ENCODE measurements at places on chromosomes 12 and 14.
A peak's percentile ranks its signal among the peaks of the same experiment; 100 is the strongest.

GRCh38 chr14:59664741-59665140, 88.1 kb upstream of the CCDC175 start:
- DNase-seq: peak; percentile 2

- no peak for DNase-seq
Observed at GRCh38 chr14:95196268-95196667, 38.9 kb upstream of the DICER1 start.

- DNase-seq: no peak
Observed at GRCh38 chr12:105100998-105101397, 6.5 kb upstream of the WASHC4 start.

DNA sequence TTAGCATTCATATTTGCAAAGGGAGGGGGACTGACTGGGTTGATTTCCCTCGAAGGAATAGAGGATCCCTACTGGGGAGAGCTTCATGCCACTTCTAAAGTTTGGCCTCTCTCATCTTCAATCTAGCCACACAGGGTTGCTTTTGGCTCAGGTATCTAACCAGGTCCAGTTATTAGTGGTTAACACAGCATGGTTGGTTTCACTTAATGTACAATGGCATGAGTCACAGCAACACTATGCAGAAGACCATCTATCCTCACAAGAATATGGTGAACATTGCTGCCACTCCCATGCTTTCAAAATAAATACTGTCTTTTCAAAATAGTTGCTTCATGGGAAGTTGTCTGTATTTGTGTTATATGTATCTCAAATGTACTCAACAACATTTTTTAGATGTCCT, 6.6 kb upstream of the RAB3IP start:
- DNase-seq: no peak

- DNase-seq: no peak
Observed at GRCh38 chr12:100963381-100963780, 168.8 kb downstream of the ANO4 start.

DNA sequence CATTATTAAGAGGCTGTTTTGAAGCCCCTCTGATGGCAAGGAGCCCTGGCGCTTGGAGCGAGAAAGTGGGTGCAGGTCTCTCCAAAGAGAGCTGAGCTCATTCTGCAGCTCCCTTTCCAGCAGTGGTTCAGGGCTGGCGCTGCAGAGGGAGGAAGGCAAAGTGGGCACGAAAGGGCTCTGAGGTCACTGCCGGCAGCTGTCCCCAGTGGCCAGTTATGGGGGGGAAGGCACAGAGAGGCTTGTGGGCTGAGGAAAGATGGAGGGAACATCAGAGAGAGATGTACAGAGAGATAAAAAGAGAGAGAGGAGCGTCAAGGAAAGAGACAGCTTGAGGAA, 75.2 kb upstream of the TBX5 start:
- no peak for DNase-seq

Measured in HFF-Myc (cell line).